ENCODE measurements at places on chromosomes 5 and 9. TPM values are rescaled to one million over a fixed set of nuclear protein-coding genes. Genes with fewer than 3 reads are reported as not detected.

CHSY3 gene
- 6.3 TPM for total RNA-seq

ORM2 gene
- not detected for total RNA-seq

CDKN2B-AS1 gene
- 0.18 TPM for total RNA-seq

NPR3 gene
- total RNA-seq = 14.3 TPM

DMRT3 gene
- total RNA-seq = 0.09 TPM

DNA sequence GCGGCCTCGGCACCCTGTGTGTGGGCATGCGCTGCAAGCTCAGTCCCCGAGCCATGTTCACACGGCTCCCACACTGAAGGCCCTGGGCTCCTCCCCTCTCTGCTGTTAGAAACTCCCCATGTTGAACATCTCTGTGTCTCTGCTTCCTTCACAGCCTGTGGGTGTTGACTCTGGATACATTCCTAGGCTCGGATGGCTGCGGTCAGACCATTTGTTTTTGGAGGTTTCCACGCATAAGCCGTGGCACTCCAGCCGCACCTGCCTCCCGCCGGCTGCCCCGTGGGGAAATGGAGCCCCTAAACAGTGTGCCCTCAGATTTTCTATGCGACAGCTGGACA is 31.2 kb upstream of the LRRC14B start:
- DNase-seq = no peak
- no peaks in the 10 kb centered on the region for H3K4me1 ChIP-seq
- H3K27ac ChIP-seq = no peak overlapping the region
- H3K4me3 ChIP-seq = no peak overlapping the region
- H3K27me3 ChIP-seq = no peaks in the 10 kb centered on the region
- no peaks in the 10 kb centered on the region for H3K36me3 ChIP-seq

- no peaks in the 10 kb centered on the region for H3K27me3 ChIP-seq
- no peak overlapping the region for H3K27ac ChIP-seq
- DNase-seq = no peak
- H3K4me1 ChIP-seq = no peaks in the 10 kb centered on the region
- no peaks in the 10 kb centered on the region for H3K36me3 ChIP-seq
- no peak overlapping the region for H3K4me3 ChIP-seq
Observed at GRCh38 chr5:151278845-151279244, 24.7 kb downstream of the SLC36A3 start.

- no peaks in the 10 kb centered on the region for H3K27me3 ChIP-seq
- DNase-seq = no peak
- no peak overlapping the region for H3K27ac ChIP-seq
- H3K4me3 ChIP-seq = no peak overlapping the region
- no peaks in the 10 kb centered on the region for H3K4me1 ChIP-seq
Observed at GRCh38 chr9:18045326-18045725, 428.6 kb upstream of the ADAMTSL1 start.

DNA sequence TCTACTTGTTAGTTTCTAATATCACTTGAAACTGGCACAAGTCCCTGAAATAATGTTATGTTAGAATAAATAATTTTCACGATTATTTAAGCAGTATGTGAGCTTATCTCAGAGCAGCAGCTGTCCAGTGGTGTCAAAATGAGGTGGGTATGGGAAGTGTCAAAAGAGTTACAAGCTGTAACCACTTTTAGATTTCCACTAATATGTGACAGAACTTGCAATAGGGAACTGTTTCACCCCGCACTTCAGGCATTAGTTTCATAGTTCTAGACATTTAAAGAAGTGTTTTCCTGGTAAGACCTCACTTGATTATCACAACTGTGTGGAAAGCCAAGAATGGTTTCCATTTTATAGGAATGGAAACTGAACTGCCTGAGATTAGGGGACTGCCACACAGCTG is 2.9 kb upstream of the ISCA1 start:
- H3K4me1 ChIP-seq = peaks cover 9% of the 10 kb centered on the region
- no peak overlapping the region for H3K27ac ChIP-seq
- H3K27me3 ChIP-seq = no peaks in the 10 kb centered on the region
- DNase-seq = no peak
- no peak overlapping the region for H3K4me3 ChIP-seq
- H3K36me3 ChIP-seq = no peaks in the 10 kb centered on the region

All from muscle of leg (tissue), 16 donors.